Fibroblast of skin of abdomen (primary cell): ENCODE measurements at places on chromosomes 5 and 9.

- DNase-seq, result no peak
Observed at GRCh38 chr9:671997-672396, 169.5 kb upstream of the DMRT1 start.

GRCh38 chr9:107637421-107638420 lies 148.2 kb upstream of the KLF4 start:
- DNase-seq, result peak; percentile 96

- peak; percentile 78 for DNase-seq
Observed at GRCh38 chr5:172716796-172717313, 54.1 kb downstream of the DUSP1 start.

GRCh38 chr5:10704949-10705621 lies 55.9 kb downstream of the DAP start:
- DNase-seq, result peak; percentile 62

- DNase-seq, result no peak
Observed at GRCh38 chr5:151868451-151868850, 56.2 kb downstream of the GLRA1 start.

DNA sequence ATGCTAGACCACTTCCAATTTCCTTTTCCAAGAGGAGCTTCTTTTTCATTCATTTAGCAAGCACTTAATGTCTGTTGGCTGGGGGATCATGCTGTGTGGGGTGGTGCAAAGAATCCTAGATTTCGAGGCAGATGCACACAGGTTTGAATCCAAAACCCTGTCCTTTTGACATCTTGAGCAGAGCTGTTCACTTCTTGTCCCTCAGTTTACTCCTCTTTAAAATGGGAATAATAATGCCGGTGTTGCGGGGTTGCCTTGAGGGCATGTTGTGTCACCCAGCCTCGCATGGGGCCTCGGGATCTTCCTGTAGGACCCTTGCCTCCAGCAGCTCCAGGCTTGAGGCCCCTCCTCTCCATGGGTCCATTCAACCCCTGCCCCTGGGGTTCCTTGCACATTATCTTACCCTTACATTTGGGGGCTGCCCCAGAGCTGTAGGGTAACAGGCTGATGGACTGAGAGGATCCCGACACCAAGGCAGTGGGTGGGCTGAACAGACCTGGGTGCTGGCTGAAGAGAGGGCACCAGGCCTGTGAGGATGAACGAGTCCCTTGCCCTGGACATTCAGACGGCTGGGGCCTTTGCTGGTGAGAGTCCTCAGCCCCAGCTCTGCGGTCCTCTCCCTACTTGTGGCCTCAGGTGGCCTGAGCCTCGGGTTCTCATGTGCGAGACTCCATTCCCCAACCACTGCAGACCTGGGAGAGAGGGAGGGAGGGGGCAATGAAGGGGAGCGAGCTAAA lies 145.8 kb downstream of the BARX1 start:
- no peak for DNase-seq

GRCh38 chr9:32454280-32454679 lies 69.8 kb downstream of the ACO1 start:
- no peak for DNase-seq

DNA sequence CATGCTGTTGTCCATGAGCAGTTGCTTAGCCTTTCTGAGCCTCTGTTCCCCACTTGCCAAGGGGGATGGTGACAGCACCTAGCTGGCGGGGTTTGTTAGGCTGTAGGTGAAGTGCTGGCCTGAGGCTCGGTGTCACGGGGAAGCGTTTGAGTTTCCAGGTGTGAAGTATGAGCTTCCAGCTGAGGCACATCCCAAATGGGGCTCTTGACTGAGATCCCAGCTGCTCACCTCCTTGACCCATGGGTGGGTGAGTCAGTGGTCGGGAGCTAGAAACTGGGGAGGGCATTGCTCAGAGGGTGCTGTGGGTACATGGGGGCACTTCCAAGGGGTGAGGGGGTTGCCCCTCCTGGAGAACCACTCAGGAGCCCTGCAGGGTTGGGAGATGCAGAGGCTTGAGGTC lies 26.4 kb upstream of the RNF130 start:
- no peak for DNase-seq

DNA sequence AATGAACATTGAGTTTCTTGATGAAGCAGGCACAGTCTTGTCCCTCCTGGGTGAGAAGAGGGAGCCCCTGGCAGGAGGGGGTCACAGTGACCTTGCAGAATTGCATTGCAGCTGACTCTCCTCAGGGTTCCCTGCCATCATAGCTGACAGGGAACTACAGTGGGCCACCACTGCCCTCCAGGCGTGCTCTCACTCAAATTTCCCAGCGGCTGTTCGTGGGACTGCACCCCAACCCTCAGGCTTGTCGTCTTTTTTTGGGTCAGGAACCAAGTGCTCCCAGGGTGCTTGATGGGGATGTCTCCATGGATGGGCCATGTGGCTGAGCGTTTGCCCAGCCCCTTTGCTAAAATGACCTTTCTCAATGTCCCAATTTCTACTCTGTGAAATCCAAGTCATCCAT lies 215.8 kb downstream of the MELK start:
- no peak for DNase-seq

DNA sequence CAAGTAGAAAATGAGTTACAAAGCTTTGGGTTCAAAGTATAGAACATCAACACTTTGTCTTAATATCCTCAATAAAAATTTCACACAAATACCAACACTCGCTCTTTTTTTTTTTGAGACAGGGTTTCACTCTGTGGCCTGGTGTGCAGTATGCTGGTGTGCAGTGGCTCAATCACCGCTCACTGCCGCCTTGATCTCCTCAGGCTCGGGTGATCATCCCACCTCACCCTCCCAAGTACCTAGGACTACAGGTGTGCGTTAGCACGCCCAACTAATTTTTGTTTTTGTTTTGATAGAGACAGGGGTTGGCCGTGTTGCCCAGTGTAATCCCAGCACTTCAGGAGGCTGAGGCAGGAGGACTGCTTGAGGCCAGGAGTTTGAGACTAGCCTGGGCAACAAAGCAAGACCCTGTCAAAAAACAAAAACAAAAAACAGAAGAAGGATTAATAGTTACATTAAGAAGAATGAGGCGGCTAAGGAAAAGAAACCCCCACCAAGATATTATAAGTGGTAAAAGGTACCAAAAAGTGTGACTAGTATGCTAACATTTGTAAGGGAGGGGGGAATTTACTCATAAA lies 20.3 kb downstream of the FNBP1 start:
- no peak for DNase-seq

GRCh38 chr9:15189481-15189880 lies 117.5 kb downstream of the TTC39B start:
- DNase-seq, result no peak

- peak; percentile 14 for DNase-seq
Observed at GRCh38 chr9:133609311-133610098, at the start of gene FAM163B. TSS of gene FAM163B (minus strand) at chr9:133609389. CDS start at chr9:133580223, 29,166 bp downstream.
